ENCODE measurements at places on chromosomes 5 and 9.

DNA sequence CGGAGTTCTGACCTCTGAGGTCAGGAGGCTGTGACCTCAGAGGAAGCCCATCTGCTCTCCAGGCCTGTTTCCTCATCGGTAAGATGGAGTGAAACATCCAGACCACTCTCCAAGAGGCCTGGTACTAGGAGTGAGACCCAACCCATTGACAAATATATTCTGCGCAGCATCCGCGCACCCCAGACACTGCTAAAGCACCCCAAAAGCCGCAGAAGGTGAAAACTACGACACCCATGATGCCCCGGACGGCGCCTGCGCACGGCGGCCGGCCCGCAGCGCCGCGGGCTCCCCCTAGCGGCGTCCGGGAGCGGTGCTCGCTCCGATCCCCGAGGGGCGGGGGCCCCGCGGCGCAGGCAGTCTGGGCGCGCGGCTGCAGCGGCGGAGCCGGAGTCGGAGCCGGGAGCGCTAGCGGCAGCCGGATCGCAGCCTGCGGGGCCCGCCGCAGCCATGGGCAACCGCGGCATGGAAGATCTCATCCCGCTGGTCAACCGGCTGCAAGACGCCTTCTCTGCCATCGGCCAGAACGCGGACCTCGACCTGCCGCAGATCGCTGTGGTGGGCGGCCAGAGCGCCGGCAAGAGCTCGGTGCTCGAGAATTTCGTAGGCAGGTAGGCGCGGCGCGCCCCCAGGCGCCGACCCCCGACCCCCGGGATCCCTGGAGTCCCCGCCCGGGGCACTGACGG, at the start of gene DNM1:
Gene DNM1 (plus strand): TSS at position 356 of the 683 bp plus-strand sequence. CDS start 92 bp downstream, at position 448.
- no peaks in the 10 kb centered on the region for H3K27me3 ChIP-seq

DNA sequence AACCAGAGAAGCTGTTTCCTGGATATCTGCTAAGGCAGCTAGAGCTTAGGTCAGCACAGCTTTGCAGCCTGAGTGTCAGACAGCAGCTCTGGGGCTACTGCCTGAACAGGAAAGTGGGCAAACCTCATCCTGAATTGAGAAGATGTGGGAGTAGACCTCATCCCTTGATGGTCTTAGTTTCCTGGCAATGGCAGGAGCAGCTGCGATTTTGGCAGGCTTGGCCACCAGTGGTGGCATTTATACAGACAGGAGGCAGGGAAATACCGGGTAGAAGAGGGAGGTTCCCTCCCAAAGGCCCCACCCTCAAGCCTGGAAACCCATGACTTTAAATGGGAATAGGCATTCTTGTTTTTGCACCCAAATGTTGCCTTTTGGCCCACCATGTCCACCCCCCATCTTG, 69.7 kb downstream of the LIX1 start:
- H3K4me1 ChIP-seq, result peaks cover 13% of the 10 kb centered on the region
- no peaks in the 10 kb centered on the region for H3K27me3 ChIP-seq
- no peak overlapping the region for H3K4me3 ChIP-seq
- no peak overlapping the region for H3K27ac ChIP-seq

DNA sequence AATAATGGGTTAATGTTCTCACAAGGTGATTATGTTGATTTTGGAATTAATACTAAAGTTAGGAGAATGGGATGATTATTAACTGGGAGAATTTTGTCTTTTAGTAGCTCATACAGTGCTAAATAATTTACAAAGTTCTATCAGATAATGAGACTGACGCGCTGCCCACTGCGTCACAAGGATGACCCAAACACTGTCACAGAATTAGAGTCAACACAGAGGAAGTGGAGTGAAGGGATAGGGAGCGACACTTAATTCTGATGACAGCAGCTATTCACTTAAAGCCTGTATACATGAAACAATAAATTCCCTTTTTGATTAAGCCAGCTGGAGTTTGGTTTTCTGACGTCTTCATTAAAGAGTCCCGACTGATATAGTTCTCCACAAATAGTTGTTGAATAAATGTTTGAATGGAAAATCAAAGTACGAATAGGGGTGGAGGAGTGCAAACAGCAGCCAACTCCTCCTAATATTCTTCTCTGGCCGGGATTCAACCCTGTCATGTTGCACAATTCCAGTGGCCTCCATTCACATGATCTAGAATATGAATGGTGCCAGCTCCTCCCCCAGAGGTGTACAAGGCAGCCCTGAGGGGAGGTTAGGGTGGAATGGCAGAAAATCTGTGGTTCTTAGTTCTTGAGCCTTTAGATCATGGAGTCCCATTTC, 140.3 kb downstream of the PCSK1 start:
- H3K4me3 ChIP-seq, result no peak overlapping the region
- peaks cover 5% of the 10 kb centered on the region for H3K36me3 ChIP-seq
- no peaks in the 10 kb centered on the region for H3K4me1 ChIP-seq
- DNase-seq, result no peak
- H3K27me3 ChIP-seq, result peaks cover 4% of the 10 kb centered on the region

- no peaks in the 10 kb centered on the region for H3K27me3 ChIP-seq
- DNase-seq, result no peak
- no peak overlapping the region for H3K27ac ChIP-seq
- H3K4me3 ChIP-seq, result no peak overlapping the region
These were observed 30.4 kb downstream of the RANBP17 start for GRCh38 chr5:170892196-170892595.

All from nephron progenitor cell (in vitro differentiated cells).